Dermis lymphatic vessel endothelial cell (primary cell): ENCODE measurements at places on chromosomes 2 and 18. TPM values are rescaled to one million over a fixed set of nuclear protein-coding genes. Genes with fewer than 3 reads are reported as not detected.

Gene ADCYAP1
- total RNA-seq, result not detected in 2 replicates

Gene ARHGAP25
- total RNA-seq, result 11.2 and 15.0 TPM in 2 replicates

Gene SDC1
- total RNA-seq, result 5.3 and 16.2 TPM in 2 replicates

Gene BMPR2
- total RNA-seq, result 54.9 and 67.5 TPM in 2 replicates

Gene MARCHF4
- total RNA-seq, result under 0.01 and 0.11 TPM in 2 replicates

Gene MALT1
- 21.1 and 21.5 TPM in 2 replicates for total RNA-seq

Gene KLHL14
- 0.98 and 1.4 TPM in 2 replicates for total RNA-seq

Gene GKN1
- not detected in 2 replicates for total RNA-seq

Gene NEDD4L
- total RNA-seq, result 9.7 and 10.4 TPM in 2 replicates

Gene SGPP2
- not detected in 2 replicates for total RNA-seq

Gene CACNB4
- total RNA-seq, result 0.11 and 0.26 TPM in 2 replicates

Gene FZD7
- total RNA-seq, result 0.17 and 0.22 TPM in 2 replicates

Gene NT5DC4
- not detected in 2 replicates for total RNA-seq

Gene ZEB2
- total RNA-seq, result 0.26 and 1.3 TPM in 2 replicates

Gene KCNK3
- under 0.01 TPM in 2 replicates for total RNA-seq

Gene CFAP210
- not detected in 2 replicates for total RNA-seq

Gene ARHGEF4
- 0.09 and 0.98 TPM in 2 replicates for total RNA-seq

Gene TNS1
- 33.3 and 41.8 TPM in 2 replicates for total RNA-seq

Gene SULT1C4
- 158 and 287 TPM in 2 replicates for total RNA-seq

Gene ARHGAP15
- total RNA-seq, result not detected in 2 replicates

Gene HOXD3
- total RNA-seq, result 9.1 and 18.2 TPM in 2 replicates

Gene MARCO
- not detected in 2 replicates for total RNA-seq

Gene DTNB
- total RNA-seq, result 4.0 and 5.7 TPM in 2 replicates

Gene ELOA2
- not detected in 2 replicates for total RNA-seq

Gene REG1B
- total RNA-seq, result not detected in 2 replicates

Gene MYO1B
- 55.7 and 84.5 TPM in 2 replicates for total RNA-seq

Gene ZAP70
- 0.11 and 0.34 TPM in 2 replicates for total RNA-seq

Gene PLA2R1
- 22.3 and 30.3 TPM in 2 replicates for total RNA-seq

Gene FSIP2
- total RNA-seq, result under 0.01 TPM in 2 replicates

Gene ABCG8
- total RNA-seq, result not detected in 2 replicates

Gene RND3
- 13.4 and 14.9 TPM in 2 replicates for total RNA-seq

Gene CAPN14
- total RNA-seq, result under 0.01 and 0.09 TPM in 2 replicates

Gene INPP4A
- total RNA-seq, result 21.8 and 41.9 TPM in 2 replicates

Gene TGFA
- 7.1 and 12.2 TPM in 2 replicates for total RNA-seq

Gene CDH19
- total RNA-seq, result under 0.01 and 0.11 TPM in 2 replicates

Gene ARMC9
- 4.8 and 7.4 TPM in 2 replicates for total RNA-seq

Gene TAF4B
- 0.76 and 2.4 TPM in 2 replicates for total RNA-seq

Gene HJURP
- 2.1 and 2.3 TPM in 2 replicates for total RNA-seq

Gene TTN
- total RNA-seq, result 2.0 and 3.4 TPM in 2 replicates

Gene LRRTM4
- not detected in 2 replicates for total RNA-seq

Gene TDRD15
- not detected in 2 replicates for total RNA-seq

Gene NGEF
- total RNA-seq, result under 0.01 and 0.22 TPM in 2 replicates

Gene OTOS
- not detected in 2 replicates for total RNA-seq

Gene CPLX4
- total RNA-seq, result not detected in 2 replicates

Gene UNC80
- 0.26 and 1.3 TPM in 2 replicates for total RNA-seq

Gene PID1
- total RNA-seq, result 0.11 and 0.17 TPM in 2 replicates
